ENCODE measurements at places on chromosomes 12 and 14.

GRCh38 chr12:131113568-131114270 is 160.0 kb downstream of the ADGRD1 start:
- no peak for DNase-seq

- DNase-seq: no peak
Observed at GRCh38 chr14:30227436-30227835, 299.8 kb upstream of the PRKD1 start.

DNA sequence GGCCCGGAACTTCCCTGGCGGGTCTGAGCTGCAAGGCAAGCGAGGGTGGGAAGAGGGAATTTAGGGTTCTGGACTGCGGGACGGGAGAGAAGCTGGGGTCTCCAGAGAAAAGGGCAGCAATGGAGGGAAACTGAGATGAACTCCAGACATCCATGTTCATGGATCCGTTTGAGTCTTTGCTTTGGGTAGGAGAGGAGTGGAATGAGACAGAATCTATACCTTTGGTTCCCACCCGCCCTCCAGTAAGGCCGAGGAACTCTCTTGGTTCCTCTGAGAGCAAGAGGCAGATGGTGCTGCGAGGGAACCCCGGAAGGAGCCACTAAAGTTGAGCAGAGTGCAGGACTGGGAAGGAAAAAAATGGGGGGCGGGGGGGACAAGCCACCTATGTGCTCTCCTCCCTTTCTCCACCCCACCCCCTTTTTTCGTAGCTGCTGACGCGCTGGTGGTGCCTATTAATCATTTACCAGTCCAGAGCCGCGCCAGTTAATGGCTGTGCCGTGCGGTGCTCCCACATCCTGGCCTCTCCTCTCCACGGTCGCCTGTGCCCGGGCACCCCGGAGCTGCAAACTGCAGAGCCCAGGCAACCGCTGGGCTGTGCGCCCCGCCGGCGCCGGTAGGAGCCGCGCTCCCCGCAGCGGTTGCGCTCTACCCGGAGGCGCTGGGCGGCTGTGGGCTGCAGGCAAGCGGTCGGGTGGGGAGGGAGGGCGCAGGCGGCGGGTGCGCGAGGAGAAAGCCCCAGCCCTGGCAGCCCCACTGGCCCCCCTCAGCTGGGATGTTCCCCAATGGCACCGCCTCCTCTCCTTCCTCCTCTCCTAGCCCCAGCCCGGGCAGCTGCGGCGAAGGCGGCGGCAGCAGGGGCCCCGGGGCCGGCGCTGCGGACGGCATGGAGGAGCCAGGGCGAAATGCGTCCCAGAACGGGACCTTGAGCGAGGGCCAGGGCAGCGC is 1.2 kb downstream of the SSTR1 start:
- DNase-seq: peak; percentile 19

DNA sequence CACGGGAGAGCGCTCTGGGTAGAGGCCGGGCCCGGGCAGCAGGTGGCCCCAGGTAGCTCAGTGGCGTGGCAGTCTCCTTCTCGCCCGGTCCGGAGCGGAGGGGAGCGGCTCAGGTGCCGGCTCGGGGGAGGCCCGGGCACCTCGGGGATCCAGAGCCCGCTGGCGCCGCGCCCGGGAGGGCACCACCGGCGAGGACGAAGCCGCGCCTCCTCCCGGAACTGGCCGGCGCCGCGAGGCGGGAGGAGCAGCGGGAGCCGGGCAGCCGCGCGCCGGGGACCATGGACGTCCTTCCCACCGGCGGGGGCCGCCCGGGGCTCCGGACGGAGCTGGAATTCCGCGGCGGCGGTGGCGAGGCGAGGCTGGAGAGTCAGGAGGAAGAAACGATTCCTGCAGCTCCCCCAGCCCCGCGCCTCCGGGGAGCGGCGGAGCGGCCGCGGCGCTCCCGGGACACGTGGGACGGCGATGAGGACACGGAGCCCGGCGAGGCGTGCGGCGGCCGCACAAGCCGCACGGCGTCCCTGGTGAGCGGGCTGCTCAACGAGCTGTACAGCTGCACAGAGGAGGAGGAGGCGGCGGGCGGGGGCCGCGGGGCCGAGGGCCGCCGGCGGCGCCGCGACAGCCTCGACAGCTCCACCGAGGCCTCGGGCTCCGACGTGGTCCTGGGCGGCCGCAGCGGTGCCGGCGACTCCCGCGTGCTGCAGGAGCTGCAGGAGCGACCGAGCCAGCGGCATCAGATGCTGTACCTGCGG is 21.5 kb upstream of the GNS start:
- no peak for DNase-seq

DNA sequence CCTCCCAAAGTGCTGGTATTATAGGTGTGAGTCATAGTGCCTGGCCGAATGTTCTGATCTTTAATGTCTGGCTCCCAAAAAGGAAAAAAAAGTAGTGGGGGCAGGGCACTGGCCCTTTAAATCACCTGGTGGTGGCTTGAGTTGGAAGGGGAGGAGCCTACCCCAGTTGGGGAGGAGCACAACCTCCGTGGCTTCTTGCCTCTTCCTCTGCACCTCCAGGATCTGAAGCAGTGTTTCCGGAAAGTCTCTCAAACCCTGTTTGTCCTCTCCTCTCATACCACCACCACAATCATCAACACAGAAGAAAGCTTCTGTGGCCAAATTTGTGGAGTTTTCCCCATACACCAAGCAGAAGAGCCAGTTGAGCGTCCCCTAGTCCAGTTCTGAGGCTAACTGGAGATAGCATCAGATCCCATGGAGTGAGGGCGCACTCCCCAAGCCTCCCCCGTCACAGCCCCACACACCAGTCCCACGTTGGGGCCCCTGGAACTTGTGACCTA is 24.3 kb upstream of the RCOR1 start:
- DNase-seq: peak; percentile 42

DNA sequence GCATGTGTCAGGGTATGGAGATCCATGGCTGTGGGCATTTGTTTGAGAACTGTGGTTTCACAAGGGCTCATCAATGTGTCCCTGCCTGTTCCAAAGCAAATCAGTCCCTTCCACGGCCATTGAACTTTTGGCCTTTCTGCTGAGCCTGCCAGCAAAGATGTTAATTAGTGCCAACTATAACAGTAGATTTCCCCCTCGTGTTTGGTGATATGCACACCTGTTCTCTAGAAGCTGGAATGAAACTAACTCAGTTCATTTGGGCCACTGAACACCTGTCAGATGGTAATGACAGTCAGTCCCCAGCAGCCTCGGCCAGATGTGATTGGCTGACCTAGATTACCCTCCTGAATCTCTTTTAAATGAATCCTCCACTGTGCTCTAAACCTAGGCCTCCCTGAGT is 43.2 kb downstream of the IRAK3 start:
- DNase-seq: no peak

- DNase-seq: no peak
Observed at GRCh38 chr12:68612697-68613096, 2.0 kb downstream of the RAP1B start.

DNA sequence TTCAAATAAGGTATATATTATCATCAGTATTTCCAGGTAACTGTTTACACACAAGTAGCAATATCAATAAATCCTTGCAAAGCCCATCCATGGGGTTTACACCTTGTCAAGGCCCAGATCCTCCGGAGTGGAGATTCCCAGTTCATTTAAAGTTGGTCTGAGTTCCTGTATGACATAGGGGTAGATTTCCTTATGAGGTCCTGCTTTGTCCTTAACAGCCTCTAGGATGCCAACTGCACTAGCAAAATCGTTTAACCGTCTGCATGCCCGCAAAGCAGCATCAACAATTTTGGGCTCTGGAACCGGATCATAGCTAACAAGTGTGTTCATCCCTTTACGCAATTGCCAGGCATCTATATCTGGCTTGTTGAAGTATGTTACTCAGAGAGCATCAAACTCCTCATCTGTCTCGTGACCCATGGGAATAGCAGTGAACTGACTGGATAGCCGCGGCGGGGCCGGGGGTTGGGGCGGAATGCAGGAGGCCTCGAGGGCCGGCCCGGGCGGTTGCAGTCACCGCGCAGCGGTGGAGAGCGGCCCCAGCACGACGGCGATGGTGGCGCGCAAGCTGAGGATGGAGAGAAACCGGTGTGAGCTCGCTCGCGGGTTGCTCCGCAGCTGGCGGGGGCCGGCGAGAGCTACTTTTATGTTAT is 30.6 kb upstream of the FBXO34 start:
- DNase-seq: no peak

DNA sequence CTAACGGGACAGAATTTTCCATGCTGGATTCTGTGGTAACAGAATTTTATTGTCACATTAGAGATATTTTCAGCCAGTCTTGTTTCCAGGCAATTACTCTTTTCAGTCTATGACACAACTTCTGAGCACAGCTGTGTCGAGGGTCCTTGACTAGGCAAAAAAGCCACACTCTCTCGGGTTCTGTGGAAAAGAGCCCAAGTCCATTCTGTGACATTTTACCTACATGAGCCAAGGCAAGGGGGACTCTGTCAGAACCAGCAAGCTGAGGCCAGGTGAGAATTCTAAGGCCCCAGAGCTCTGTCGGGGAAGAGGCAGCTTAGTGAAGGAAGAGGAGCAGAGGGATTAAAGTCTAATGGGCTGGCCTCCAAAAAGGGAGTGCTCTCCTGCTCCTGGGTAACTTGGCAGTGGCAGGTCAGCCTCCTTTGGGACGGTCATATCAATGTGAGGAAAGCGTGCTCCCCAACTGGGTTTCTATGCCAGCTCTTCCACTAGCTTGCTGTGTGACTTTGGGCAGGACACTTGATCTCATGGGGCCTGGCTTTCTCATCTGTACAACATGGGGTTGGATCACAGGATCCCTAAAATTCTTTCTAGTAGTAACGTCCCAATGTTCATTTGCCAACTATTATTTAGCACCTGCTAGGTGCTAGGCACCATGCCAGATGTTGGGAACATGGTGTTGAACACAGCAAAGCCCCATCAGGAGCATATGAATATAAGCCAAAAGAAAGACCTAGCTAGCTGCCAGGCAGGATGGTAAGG is 16.0 kb upstream of the RIC8B start:
- no peak for DNase-seq

- no peak for DNase-seq
Observed at GRCh38 chr12:52877242-52877641, 27.6 kb downstream of the KRT8 start.

DNA sequence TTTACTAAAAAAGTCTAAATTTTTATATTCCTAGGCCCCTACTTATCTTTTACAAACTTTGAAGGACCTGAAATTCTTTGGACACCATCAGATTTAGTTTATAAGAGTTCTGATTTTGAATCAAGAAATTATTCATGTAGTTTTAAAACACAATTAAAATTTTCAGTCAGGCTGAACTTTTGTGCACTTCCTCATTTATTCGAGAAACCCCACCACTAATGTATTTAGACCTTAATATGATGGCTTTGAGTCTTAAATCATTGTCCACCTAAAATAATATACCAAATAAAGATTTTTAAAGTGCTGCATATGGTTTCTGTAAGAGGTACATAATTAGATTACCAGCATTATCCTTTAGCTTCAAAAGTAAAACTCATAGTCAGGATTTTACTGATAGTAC is 103.4 kb downstream of the PAWR start:
- no peak for DNase-seq

GRCh38 chr12:32874078-32874477 is 22.5 kb downstream of the PKP2 start:
- DNase-seq: no peak

DNA sequence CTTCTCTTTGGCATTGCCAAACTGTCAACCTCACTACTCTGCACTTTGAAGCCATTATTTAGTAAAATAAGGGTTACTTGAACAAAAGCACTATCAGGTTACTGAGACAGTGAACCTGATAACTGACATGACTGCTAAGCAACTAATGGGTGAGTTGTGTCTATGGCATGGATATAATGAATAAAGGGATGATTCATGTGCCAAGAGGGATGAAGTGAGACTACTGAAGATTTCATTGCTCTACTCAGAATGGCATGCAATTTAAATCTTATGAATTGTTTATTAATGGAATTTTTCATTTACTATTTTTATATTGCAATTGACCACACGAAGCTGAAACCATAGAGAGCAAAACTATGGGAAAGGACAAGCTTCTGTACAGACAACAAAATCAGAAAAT is 74.4 kb downstream of the CEP128 start:
- no peak for DNase-seq

GRCh38 chr14:75711105-75711795 is 50.2 kb downstream of the TTLL5 start:
- no peak for DNase-seq

DNA sequence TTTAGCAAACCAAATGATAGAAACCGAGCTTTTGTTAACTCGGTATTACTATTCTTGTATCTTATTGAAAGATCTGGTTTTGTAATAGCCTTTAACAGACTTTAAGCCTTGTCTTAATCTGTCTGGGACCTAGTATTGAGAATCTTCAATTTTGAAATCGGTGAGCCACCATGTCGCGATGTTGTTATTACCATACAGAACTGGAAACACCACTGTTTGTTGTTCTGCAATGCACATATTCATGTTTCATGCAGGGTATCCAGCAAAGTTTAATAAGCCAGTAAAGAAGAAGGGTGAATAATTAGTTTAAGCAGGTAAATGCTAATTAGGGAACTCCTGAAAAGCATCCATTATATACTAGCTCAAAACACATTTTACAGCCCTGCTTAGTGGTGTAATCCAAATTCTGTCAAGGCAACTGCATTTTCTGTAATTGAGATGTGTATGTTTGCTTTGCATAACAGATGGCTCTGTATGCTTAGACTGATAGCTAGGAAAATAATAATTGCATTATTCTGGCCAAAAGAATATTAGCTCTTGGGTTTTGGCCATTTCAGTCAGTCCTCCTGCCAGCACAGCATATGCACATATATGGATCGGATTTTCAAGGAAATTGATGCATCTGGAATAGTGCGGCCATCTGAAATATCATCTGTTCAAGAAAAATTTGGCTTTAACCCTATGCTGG is 389.2 kb downstream of the EGLN3 start:
- DNase-seq: no peak

DNA sequence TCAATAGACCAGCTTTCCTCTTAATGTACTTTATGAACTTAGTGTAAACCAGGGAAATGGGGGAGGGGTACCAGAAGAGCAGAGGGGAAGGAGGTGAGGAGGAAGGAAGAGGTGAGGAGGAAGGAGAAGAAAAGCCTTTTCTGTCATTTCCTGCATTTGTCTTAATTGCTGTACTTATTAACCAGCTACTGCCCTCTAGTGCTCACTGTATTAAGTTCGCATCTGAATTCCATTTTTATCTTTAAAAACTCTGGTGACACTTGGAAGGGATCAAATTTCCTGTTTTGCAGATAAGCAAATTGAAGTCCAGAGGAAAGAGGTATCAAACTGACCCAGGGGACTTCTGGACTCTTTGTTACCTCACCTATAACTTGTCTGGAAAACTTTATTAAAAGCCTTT is 22.2 kb downstream of the MANSC1 start:
- DNase-seq: no peak

DNA sequence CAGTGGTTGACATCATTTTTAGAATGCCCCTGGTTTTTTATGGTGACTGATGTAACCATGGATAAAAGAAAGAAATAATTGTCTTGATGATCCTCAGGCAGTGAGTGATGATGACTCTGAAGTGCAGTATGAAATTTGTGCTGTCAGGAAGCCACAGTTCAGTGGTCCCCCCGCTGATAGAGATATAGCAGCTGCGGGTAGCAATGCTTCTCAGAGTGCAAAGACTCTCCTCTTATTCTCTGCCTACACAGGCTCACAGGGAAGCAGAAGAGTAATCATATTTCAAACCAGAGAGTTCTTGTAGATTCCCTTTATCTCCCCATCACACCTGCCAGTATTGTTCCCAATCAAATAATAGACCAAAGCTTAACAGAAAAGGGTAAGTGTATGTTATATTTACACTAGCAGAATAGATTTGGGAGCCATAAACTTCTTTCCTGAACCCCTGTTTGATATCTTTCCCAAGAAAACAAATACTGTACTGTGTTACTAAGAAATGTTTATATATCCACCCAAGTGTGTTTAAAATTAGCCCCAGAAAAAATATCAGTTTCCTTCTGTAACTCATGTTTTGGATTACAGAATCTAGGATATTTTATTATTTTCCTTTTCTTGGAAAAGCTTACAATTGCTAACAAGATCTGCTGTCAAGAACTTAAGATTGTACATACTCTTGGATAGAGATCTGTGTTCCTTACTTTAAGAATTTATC is 1817.4 kb upstream of the FLRT2 start:
- no peak for DNase-seq

Measured in stimulated activated CD4-positive, alpha-beta T cell treated with anti-CD3 and anti-CD28 coated beads, Interleukin-2, amount 100 ng/mL, for 24 hours (primary cell).